Fibroblast of skin of right quadriceps (primary cell): ENCODE measurements at places on chromosomes 7 and 10.

DNA sequence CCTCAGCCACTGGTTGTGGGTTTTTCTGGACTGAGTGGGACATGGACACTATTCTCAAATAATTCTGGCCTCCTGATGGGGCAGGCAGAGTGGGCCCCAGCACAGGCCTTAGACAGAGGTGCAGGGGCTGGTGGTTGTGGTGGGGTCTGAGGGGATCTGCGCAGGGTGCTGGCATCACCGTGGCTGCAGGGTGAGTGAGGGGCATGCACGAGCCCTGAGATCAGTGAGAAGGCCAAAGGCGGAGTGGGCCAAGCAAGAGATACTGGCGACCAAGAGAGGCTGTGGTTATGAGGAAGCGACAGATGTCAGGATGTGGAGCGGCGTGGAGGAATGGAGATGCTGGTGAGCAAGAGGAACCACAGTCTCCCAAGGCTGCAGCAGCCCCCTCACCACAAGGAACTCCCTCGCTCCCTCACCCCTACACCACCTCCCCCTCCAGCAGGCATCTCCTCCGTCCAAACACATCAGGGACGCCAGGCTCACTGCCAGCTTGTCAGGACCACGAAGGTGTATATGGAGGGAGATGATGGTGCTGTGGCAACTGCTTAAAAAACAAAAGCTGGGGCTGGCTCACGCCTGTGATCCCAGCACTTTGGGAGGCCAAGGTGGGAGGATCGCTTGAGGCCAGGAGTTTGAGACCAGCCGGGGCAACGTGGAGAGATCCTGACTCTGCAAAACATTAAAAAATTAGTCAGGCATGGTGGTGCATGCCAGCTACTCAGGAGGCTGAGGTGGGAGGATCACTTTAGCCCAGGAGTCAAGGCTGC is 9.6 kb downstream of the PRF1 start:
- DNase-seq = no peak

GRCh38 chr10:119251315-119251708 is 43.9 kb downstream of the GRK5 start:
- DNase-seq = peak; percentile 83

DNA sequence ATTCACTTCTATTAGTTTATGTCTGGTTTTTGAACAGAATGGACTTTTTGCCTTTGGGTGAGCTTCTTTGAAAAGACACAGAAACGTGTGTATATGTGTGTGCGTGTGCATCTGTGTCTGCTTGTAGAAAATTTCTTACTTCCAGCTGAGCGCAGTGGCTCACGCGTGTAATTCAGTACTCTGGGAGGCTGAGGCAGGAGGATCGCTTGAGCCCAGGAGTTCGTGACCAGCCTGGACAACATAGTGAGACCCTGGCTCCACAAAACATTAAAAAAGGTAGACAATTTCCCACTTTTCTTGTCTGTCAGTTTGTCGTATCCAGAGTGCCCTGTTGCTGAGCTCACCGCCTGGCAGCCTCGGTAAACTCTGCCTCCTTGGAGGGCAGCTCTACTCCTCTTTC is 25.4 kb downstream of the PPP2R2D start:
- DNase-seq = no peak

DNA sequence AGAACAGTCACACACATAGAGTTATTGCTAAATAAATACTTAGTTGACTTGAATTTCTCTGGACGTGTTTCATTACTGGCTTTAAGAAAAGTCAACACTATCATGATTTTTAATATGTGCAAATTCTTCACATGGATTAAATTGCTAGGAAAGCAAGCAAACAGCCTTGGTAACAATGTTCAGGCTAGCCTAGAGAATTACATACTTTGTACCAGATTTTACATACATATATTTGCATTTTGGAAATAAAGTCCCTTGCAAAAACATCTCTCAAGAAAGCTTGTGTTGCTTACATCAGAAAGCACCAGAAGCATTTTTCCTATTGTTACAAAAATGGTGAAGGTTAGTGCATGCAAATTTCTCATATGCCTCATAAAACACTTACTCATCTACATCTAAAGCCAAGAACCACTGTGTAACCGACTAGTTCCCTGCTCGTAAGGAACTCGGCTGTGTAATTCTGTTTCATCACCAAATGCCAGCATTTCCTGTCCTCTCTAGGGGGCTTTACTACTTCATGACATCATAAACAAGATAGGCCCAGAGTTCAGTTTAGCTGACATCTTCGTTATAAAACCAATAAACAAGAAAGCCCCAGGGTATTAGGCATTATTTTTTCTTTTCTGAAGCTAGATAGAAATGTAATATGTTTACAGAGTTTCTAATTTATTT is 87.8 kb downstream of the CFAP58 start:
- DNase-seq = peak; percentile 95

GRCh38 chr10:62804356-62805230 is at the start of gene ADO:
Gene ADO, plus strand, starts transcription at chr10:62804720. Its CDS starts 340 bp downstream, at chr10:62805060.
- peak; percentile 82 for DNase-seq

DNA sequence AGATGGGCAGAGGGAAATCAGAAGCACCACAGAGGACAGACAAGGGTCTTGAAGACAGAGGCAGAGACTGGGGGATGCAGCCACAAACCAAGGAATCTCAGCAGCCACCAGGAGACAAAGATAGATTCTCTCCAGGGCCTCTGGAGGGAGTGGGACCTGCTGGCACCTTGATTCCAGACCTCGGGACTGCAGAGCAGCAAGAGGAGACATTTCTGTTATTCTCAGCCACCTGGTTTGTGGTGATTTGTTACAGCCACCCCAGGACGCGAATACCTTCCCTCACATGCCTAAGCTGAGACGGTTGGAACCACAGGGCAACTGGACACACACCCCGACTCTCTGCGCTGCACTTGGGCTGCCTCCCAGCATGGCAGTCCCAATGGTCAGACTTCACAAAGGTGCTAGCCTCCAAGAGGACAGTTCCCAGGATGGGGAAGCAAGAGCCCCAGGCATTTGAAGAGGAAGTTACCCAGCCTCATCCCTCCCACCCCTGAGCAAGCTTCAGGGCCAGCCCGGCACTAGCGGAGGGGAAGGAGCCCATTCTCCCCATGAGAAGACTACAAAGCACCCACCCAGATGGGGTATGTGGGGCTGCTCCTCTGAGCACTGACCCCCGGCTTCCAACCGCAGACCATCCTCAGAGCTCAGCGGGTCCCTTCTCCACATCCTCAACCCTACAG is 104.6 kb upstream of the INSIG1 start:
- DNase-seq = no peak

- peak; percentile 85 for DNase-seq
Measured at GRCh38 chr7:94698275-94698674, 42.3 kb upstream of the SGCE start.

- no peak for DNase-seq
Measured at GRCh38 chr10:100999742-101000126, at the start of gene LZTS2. Gene LZTS2, plus strand, starts transcription at chr10:100999808. Its CDS starts 2,731 bp downstream, at chr10:101002539.

- DNase-seq = no peak
Measured at GRCh38 chr10:83142074-83142563, 997.2 kb upstream of the GHITM start.

DNA sequence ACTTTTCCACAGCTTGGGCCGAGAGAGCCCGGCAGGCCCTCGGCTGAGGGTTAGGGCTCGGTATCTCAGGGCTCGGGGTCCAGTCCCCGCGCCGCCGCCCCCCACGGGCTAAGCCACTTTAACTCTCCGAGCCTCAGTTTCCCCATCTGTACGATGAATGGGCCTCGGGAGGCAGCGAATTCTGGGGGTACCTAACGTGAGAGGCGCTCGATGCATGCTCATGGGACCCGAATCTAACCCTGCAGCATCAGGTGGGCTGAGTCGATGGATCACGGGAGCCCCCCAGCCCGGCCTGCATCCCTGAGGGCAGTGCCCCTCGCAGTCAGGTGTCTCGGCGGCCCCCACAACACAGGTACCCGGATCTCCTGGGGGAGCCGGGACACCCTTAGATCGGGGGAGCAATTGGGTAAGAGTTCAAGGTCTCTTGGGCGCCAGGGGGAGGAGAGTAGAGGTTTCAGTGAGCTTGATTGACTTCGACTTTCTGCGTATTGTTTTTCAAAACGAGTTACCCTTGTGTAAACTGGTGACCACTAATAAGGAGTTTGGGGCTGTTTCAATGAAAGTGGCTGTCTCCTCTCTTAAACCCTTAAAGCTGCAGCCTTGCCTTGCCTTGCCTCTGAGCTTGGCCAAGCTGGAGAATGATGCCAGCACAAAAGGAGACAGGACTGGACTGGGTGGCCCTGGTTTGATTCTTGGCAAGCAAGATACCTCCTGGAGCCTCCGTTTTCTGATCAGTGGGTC is 631 bp downstream of the POR start:
- no peak for DNase-seq

DNA sequence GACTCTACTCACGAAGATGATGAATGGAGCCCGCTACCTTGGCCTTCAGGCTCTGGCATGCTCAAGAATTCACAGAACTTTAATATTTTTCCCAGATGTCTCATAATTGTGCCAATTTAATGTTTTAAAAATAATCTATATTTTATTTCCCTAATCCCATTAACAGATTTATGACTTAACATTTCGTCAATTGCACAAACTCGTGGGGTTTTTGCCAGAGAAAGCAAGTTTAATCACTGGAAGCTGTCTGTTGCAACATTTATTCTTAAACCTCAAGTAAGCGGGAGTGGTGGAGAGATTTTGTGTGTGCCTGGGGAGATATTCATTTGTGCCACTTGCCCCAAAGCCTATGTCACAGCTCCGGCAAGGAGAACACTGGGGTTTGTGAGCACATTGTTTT is 117.9 kb downstream of the TEX36 start:
- DNase-seq = peak; percentile 17

DNA sequence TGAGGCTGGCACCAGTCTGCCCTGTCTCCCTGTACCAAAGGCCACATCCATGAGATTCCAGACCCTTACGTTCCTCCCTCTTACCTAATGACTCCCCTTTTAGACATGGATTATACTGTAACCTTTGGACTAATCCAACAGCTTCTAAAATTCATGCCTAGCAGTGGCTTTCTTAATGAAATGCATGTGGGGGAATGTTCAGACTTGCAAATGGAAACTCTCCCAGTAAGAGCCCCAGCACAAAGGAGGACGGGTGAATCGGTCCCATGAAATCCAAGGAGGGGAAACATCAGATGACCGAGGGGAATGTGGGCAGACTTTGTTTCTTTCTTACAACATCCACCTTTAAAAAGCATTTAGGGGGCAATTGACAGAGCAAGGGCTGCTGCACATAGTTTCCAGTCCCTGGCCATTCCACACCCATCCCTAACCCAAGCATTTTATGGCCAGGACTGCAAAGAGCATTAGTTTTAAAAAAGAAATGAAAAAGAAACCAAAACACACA is 71.5 kb downstream of the COL13A1 start:
- DNase-seq = no peak

GRCh38 chr10:30284865-30285594 is 64.0 kb downstream of the MTPAP start:
- peak; percentile 5 for DNase-seq

- no peak for DNase-seq
Measured at GRCh38 chr10:31018962-31019361, 12.7 kb downstream of the ZNF438 start.

- no peak for DNase-seq
Measured at GRCh38 chr7:121099572-121099971, 111.1 kb downstream of the CPED1 start.

DNA sequence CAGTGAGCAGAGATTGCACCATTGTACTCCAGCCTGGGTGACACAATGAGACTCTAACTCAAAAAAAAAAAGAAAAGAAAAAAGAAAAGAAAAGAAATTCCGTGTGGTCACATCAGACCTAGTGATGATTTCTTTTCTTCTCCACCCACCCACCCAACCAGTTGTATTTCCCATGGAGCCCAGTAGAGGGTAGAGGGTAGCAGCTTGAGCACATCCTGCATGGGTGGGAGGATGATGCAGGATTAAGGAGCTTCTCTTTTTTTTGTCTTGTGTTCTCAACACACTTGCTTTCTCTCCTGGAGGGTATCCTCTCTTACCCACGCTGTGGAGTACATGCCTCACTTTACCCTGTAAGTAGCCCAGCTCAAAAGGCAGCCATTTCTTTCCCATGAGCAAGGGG is 118.6 kb upstream of the CARD11 start:
- DNase-seq = no peak

- DNase-seq = no peak
Measured at GRCh38 chr10:126185676-126186447, 202.4 kb downstream of the ADAM12 start.

GRCh38 chr10:98408799-98409198 is 6.2 kb downstream of the PYROXD2 start:
- no peak for DNase-seq

GRCh38 chr10:59303018-59303417 is 59.3 kb downstream of the FAM13C start:
- DNase-seq = no peak

DNA sequence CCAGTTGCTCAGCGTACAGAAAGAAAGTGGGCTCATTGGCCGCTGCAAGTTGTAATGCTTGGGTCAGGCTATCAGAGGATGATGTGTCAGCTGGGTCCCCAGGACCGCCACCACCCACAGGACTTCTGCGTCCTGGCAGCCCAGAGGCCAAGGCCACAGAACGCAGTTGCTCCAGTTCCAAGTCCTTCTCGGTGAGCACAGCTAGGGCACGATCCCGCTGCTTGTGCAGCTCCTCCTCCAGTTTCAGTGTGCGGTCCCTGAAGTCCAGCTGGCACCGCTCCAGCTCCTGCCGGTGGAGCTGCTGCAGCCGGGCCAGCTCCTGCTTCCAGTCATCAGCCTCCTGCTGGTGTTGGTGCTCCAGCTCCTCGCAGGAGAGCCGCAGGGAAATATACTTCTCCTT is 3.0 kb downstream of the GCC1 start:
- DNase-seq = no peak

DNA sequence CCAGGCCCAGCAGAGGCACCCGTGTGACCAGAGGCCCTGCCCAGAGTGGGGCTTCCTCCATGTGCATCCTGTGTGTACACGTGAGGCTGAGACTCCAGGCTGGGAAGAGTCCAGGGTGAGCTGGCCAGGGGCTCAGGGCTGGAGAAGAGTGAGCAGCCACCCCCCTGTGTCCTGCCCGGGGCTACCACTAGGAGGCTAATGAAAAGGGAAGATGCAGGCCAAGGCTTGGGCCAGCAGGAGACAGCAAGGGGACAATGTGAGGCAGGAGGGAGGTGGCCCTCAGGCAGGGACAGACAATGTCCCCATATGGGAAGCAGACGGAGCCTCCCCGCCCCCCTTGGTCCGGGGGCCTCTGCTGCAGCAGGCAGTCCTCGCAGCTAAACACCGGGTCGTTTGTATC is 102.0 kb downstream of the HIF1AN start:
- no peak for DNase-seq

- DNase-seq = no peak
Measured at GRCh38 chr7:35430547-35431153, 176.8 kb upstream of the TBX20 start.

DNA sequence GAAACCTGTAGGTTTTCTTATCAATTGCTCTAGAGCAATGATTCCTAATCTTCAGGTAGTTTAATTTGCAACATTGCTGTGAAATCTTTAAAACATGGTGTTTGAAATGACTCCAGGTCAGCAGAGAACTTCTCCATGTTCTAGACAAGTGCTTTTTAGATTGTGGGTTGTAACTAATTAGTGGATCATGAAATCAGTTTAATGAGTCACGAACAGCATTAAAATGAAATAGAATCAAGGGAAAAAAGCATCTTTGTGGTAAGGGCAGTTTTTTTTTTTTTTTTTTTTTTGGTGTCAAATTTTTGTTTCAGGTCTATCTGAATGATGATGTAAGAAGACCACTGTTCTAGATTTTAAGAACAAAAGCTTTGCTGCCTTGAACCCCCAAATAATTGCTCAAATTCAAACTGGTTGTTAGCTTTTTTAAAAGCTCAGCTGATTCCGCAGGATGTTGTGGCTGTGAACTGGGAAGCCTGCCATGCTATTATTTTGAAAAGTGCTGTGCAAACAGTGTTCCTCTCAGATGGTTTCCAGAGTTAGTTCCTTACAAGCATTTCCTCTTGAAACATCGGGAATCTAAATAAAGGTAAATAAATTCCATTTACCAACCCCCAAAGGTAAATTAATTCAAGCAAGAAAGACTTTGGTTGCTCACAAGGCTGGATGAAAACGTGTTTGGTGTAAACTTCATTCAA is 13.1 kb upstream of the PDK4 start:
- peak; percentile 7 for DNase-seq
